ENCODE measurements at places on chromosomes 3 and 15.
A peak's percentile ranks its signal among the peaks of the same experiment; 100 is the strongest.

GRCh38 chr15:91456251-91456718, 356.2 kb downstream of the SV2B start:
- no peak overlapping the region for H3K27ac ChIP-seq
- no peak overlapping the region for H3K4me3 ChIP-seq
- no peak for DNase-seq
- H3K4me1 ChIP-seq = no peaks in the 10 kb centered on the region
- H3K27me3 ChIP-seq = no peaks in the 10 kb centered on the region

DNA sequence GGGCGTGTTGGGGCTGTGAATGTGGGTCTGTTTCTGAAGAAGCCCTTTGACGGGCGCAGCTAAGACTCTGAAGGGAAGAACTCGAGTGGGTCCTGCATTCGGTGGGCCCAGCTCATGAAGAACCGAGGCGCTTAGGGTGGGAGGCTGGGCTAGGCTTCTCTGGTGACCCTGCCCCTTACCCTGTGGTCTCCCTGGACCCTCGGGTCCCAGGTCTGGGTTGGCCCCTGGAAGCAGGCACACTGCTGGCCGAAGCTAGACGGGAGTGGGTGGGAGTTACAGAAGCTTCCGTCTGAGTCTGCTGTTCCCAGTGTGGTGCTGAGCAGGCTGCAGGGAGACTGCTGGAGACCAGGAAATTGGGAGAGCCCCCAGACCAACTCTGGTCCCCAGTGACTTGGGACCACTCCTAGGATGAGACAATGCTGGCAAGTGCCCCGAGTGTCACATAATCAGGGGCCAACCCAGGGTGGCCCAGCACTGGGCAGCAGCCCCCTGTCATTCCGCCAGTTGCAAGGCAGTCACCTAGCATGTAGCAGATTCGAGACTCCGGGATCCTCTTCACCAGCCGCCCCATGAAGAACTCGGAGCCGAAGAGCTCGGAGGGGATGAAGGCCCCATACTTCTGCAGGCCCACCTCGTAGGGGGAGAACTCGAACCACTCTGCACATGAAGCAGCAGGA, 16.7 kb upstream of the EHD4 start:
- H3K36me3 ChIP-seq = no peaks in the 10 kb centered on the region
- DNase-seq = no peak
- H3K4me1 ChIP-seq = no peaks in the 10 kb centered on the region
- no peak overlapping the region for H3K4me3 ChIP-seq

- no peak overlapping the region for H3K4me3 ChIP-seq
- H3K4me1 ChIP-seq = peaks cover 39% of the 10 kb centered on the region
- no peak for DNase-seq
- no peaks in the 10 kb centered on the region for H3K27me3 ChIP-seq
- H3K36me3 ChIP-seq = no peaks in the 10 kb centered on the region
Measured at GRCh38 chr3:27532426-27533260, 48.5 kb upstream of the SLC4A7 start.

- H3K27ac ChIP-seq = peak within 1 kb of the TSS; percentile 43
- DNase-seq = peak; percentile 71
- no peaks in the 10 kb centered on the region for H3K27me3 ChIP-seq
- H3K4me3 ChIP-seq = peak within 1 kb of the TSS; percentile 71
- peaks cover 9% of the 10 kb centered on the region for H3K4me1 ChIP-seq
Measured at GRCh38 chr15:51750792-51751696, at the start of gene TMOD2. TMOD2 (plus strand) TSS chr15:51751597; CDS start chr15:51766442, 14,845 bp downstream.

GRCh38 chr3:149555927-149556326, 81.4 kb downstream of the TM4SF4 start:
- H3K27ac ChIP-seq = peak overlapping the region; percentile 40
- no peaks in the 10 kb centered on the region for H3K36me3 ChIP-seq
- no peak overlapping the region for H3K4me3 ChIP-seq
- H3K4me1 ChIP-seq = peaks cover 69% of the 10 kb centered on the region
- no peak for DNase-seq

DNA sequence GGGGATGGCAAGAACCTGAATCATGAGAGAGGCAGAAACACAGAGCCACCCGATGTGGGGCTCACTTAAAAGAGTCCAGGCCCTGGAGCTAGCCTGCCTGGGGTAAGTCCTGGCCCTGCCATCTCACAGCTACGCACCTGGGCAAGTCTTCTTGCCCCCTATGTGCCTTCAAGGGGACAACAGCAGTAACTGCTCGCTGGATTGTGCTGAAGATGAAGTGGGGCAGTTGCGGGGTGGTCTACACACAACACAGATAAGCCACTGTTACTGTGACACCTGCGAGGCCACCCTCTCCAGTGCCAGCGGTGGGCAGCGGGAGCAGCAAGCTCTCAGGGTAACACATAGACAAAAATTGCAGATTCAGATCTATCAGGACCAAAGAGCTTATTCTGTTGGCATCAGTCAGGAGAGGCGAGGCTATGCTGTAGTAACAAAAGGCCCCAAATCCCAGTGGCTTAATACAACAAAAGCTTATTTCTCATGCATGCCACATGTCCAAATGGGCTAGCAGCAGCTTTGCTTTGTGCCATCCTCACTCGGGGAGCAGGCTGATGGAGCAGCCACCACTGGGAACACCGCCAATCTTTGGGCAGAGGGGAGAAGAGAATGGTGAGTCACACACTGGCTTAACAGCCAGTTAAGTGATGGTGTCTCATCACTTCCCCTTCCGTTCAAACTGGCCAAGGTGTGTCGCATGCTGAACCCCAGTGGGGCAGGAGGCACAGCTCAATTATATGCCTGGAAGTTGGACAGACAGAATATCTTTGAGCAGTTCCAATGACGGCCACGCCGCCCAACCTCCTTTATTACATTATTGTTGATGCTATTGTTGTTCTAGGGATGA, 78.3 kb downstream of the WNT7A start:
- H3K4me1 ChIP-seq = no peaks in the 10 kb centered on the region
- H3K27me3 ChIP-seq = peaks cover 24% of the 10 kb centered on the region
- DNase-seq = no peak

DNA sequence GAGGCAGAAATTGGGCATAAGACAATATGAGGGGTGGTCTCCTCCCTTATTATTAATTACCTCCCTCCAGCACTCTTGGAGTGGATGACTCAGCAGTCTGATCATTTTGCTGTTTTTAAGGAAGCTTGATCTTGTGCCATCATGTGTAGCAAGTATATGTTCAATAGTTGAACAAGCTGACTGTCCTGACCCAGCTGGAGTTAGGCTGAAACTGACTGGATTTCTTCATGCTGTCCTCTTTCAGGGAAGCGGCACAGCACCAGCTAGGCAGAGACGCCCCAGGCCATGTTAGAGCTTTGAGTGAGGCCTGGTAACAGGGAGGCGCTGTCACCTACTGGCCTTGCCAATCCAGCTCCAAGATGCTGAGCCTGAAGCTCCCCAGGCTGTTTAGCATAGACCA, 54.4 kb upstream of the KIF23 start:
- H3K27me3 ChIP-seq = no peaks in the 10 kb centered on the region
- DNase-seq = no peak
- H3K36me3 ChIP-seq = no peaks in the 10 kb centered on the region

GRCh38 chr15:29685156-29686078, 136.9 kb downstream of the TJP1 start:
- no peak overlapping the region for H3K27ac ChIP-seq
- H3K4me1 ChIP-seq = no peaks in the 10 kb centered on the region
- no peak for DNase-seq
- no peak overlapping the region for H3K4me3 ChIP-seq
- H3K27me3 ChIP-seq = no peaks in the 10 kb centered on the region
- H3K36me3 ChIP-seq = no peaks in the 10 kb centered on the region

DNA sequence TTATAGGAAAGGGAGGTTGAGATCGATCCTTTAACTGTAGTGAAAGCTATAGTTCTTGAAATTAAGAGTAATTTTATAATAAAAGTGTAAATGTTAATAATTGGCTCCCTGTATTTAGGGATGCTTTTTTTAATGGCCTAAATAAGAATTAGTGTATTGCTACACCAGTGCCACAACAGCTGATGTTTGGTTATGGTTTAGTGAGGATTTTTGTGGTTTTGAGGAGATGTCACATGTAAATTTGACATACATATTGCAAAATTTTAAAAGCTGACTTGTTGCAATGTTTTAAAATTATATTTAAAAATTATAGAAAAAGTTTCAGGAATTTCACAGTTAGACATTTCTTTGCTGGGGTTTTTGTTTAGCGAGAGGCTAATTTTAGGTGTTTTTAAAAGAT, 3.9 kb downstream of the TSC22D2 start:
- H3K36me3 ChIP-seq = no peaks in the 10 kb centered on the region
- H3K4me1 ChIP-seq = peaks cover under 1% of the 10 kb centered on the region
- H3K4me3 ChIP-seq = peak overlapping the region; percentile 93
- no peaks in the 10 kb centered on the region for H3K27me3 ChIP-seq

- H3K27ac ChIP-seq = no peak overlapping the region
- H3K27me3 ChIP-seq = no peaks in the 10 kb centered on the region
- no peaks in the 10 kb centered on the region for H3K4me1 ChIP-seq
- no peaks in the 10 kb centered on the region for H3K36me3 ChIP-seq
- no peak overlapping the region for H3K4me3 ChIP-seq
Measured at GRCh38 chr3:7754653-7755441, 746.8 kb upstream of the LMCD1 start.

DNA sequence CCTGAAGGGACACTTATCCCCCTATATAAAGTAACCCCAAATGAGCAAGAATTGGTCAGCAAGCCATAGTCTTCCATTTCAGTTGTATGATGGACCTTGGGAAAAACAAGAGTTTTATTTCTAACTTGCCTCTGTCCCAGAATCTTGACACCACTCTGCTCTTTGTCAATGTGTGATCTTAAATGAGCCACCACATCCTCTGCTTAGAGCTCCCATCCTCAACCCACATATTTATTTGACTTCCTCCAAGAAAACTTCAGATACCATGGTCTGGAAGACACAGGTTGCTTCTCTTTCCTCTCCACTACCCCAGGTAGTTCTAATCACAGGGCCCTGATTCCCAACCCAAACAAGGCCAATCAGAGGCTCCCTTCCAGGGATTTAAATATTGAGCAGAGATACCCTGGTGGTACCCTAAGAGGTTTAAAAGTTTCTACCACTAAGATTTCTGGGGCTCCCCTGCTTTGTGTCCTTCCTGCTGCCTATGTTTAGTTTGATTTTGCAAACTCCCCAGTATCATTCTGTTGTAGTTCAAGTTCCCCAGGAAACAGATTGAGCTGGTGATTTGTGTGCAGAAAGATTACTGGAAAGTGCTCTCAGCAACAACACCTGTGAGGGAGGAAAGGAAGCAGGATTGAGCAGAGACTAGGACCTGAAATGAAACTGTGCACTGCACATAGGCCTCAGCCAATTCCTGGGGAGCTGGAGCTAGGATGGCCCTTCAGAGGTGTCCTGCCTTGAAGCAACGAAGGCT, 64.3 kb downstream of the MTHFS start:
- H3K27me3 ChIP-seq = no peaks in the 10 kb centered on the region
- no peak overlapping the region for H3K4me3 ChIP-seq
- DNase-seq = no peak
- peaks cover 19% of the 10 kb centered on the region for H3K36me3 ChIP-seq
- H3K4me1 ChIP-seq = no peaks in the 10 kb centered on the region

DNA sequence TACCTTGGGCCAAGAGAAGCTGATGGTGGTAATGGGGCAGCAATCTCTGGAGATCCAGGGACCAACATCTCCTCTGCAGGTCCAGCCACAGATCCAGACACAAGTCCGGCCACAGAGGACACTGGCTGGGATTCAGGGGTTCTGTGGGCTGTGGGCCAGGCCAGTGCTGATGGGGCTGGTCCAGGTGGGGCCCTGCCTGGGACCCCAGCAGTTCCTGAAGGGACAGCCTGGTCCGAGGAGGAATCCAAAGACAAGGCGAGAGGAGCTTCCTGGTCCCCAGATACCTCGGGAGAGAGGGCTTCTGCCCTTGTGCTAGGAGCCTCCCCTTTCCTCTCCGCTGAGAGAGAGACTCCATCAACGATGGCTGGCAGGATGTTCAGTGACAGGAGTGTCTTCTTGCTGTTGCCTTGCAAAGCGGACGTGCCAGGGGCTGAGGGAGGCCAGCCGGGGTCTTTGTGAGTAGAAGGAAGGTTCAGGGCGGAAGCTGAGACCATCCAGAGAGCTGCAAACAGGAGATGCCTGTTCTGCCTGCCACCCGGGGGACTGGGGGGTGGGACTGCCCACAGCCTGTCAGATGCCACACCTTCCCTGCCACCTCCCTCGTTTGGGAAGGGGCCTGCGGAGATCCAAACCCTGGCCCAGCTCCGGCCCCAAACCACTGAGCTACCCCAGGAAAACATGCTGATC, 24.5 kb upstream of the GOLGA6C start:
- H3K27me3 ChIP-seq = peaks cover 77% of the 10 kb centered on the region
- DNase-seq = peak; percentile 51
- H3K4me1 ChIP-seq = no peaks in the 10 kb centered on the region
- H3K27ac ChIP-seq = no peak overlapping the region
- H3K4me3 ChIP-seq = no peak overlapping the region

- peak overlapping the region; percentile 50 for H3K27ac ChIP-seq
- DNase-seq = peak; percentile 93
- H3K4me1 ChIP-seq = peaks cover 11% of the 10 kb centered on the region
- no peak overlapping the region for H3K4me3 ChIP-seq
Measured at GRCh38 chr3:124761250-124761796, 31.1 kb downstream of the UMPS start.

DNA sequence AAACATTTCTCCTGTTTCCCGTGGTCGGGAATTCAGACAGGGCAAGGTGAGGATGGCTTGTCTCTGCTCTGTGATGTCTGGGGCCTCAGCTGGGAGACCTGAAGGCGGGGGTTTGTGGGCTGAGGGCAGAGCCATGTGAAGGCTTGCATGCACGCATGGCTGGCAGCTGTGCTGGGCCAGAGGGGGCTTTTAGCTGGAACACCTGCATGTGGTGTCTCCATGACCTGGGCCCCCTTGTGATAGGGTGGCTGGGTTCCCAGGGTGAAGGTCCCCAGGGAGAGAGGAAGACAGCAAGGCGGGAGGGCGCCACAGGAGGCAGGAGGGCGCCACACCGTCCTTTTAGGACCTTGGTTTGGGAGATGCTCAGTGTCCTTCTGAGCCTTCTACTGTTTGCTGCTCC, 101.6 kb upstream of the PRR23E start:
- H3K4me3 ChIP-seq = no peak overlapping the region
- H3K36me3 ChIP-seq = no peaks in the 10 kb centered on the region
- no peak for DNase-seq
- no peaks in the 10 kb centered on the region for H3K4me1 ChIP-seq

DNA sequence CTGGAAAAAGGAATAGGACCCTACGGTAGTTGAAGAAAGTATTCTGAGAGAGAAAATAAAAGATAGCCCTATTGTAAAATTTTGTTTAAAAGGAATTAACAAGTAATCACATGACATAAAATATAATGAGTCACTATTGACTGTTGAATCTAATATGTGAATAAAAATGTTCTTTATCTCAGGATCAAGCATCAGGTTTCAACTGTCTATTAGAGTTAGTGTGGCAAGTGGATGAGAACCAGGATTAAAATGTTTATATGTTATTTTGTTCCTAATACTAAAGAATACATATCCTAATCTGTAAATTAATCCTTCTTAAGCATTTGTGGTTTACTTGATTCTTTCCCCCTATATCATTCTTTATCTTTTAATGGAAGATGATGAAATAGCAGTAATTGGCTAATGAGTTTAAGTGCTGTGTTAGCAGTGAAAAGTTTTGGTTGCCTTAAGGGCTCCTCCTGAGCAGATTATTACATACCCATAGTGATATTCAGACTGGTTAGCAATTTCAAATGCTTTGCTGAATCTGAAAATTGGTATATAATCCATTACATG, 101.8 kb upstream of the BCHE start:
- no peaks in the 10 kb centered on the region for H3K27me3 ChIP-seq
- H3K4me1 ChIP-seq = no peaks in the 10 kb centered on the region
- no peak overlapping the region for H3K27ac ChIP-seq
- no peak overlapping the region for H3K4me3 ChIP-seq
- H3K36me3 ChIP-seq = no peaks in the 10 kb centered on the region
- DNase-seq = no peak

All from tibial artery (tissue), 4 donors.